ENCODE measurements at places on chromosomes 7 and 10.

- no peak for DNase-seq
Observed at GRCh38 chr7:25206765-25207164, 21.5 kb downstream of the NPVF start.

DNA sequence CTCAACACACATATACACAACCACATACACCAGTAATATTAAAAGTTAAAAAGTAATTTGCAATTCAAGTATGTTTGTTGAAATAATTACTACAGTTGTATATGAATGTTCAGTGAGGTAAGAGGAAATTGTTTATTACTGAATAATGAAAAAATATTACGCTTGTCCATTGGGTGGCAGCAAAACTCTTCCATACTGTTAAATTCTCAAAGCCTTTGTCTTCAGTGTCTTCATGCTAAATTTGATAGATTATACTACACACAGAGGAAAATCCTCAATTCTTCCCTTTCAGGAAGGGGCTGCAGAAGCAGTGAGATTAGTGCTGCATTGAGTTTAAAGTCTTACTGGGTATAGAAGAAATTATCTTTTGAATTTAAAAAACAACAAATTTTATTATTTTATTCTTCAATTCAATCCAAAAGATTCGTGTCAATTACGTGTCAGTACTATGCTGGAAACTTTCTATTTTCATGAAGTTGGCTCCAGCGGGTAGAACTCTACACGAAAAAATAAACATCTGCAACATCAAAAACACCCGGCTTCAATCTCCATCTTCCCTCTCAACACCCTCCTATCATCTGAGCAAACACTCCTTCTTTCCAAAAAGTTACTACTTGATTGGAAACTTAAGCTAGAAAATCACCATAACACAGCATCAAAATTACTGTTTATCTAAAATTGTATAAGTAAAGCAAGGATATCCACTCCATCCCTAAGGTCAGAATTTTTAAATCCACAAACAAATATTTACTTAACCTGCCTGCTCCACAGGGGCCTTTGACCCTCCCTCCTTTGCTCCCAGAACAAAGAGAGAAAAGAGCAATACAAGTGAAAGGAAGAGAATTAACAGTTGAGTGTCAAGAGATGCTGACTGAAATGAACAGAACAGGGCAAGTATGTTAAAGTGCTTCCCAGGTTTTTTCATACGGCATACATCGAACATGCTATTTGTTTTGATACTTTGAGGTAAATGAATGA, 37.0 kb upstream of the TES start:
- no peak for DNase-seq

DNA sequence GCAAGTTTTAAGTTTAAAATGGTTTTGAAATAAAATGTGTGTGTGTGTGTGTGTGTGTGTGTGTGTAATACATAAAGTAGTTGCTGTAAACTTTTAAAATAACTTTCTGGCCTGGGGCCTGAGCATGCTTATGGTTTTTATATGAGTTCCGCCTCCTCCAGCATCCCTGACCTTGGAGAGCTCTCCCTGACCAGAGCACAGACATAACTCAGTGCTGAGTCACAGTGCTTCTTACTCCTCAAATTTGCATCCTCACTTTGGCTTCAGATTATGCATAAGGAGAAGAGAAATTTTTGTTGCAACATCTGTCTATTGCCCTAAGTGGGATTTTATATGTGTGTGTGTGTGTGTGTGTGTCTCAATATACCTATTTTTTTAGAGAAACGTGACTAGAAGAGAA, 200.8 kb downstream of the ELMO1 start:
- no peak for DNase-seq

GRCh38 chr10:113557903-113558321, 5.1 kb downstream of the HABP2 start:
- DNase-seq = no peak

GRCh38 chr7:46583656-46584055, 662.6 kb upstream of the IGFBP3 start:
- DNase-seq = no peak

GRCh38 chr10:10126218-10126617, 891.5 kb upstream of the CELF2 start:
- DNase-seq = no peak

GRCh38 chr7:50212666-50213621, 91.6 kb upstream of the IKZF1 start:
- DNase-seq = no peak

DNA sequence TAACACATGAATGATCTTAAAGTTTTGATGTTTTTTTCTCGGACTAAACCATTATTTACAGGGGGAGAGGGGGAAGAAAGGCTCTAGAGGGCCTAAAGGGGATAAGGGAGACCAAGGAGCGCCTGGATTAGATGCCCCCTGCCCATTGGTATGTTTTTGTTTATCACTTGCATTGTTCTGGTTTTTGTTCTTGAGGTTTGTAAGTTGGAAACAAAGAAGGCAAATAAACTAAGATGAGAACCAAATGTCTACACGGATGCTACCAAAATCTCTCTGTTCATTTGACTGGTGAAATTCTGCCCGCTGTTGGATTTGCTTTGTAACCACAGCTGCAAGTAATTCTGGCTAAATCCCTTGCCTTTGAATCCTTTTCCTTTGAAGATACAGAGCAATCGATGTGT, 99.8 kb upstream of the MACROH2A2 start:
- DNase-seq = no peak

- DNase-seq = no peak
Observed at GRCh38 chr10:105875050-105875449, 1234.0 kb downstream of the SORCS3 start.

GRCh38 chr10:9163699-9164098, 1109.2 kb downstream of the GATA3 start:
- no peak for DNase-seq

DNA sequence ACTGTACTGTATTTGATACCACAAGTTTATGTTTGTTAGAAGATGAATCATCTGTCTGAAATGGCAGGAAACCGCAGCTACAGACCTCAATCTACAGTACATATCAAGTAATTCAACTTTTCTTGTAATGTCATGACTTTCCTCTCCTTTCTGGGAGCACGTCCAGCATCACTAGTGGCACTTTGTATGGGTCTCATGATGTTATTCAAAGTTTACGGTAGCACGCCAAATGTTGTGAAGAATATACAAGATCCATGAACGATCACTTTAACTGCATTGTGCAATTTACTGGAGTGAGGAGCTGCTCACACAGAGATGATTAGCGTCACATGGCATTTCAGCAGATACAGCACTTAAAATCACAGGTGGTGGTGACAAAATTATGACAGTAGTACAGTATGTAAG, 257.8 kb upstream of the GNAI1 start:
- no peak for DNase-seq

- DNase-seq = no peak
Observed at GRCh38 chr10:73095481-73096021, 1.1 kb downstream of the P4HA1 start.

- no peak for DNase-seq
Observed at GRCh38 chr10:105774351-105774750, 1133.3 kb downstream of the SORCS3 start.

DNA sequence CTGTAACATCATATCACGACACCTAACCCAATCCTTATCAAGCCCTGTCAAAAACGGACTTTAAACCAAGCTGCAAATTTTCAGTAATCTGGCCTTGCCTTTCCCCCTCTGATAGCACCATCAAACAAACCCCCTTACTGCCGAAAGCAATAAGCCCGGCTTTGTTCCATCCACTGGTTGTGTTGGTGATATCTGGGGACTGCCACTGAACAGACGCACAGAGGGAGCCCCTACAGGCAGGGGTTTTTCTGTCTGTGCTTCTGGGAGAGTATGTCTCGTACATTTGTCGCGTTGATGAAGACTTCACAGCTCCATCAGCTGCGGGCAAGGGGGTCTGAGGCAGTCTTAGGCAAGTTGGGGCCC, 550 bp upstream of the PLAU start:
- no peak for DNase-seq

GRCh38 chr10:124655191-124656112, 88.7 kb downstream of the FAM53B start:
- no peak for DNase-seq

GRCh38 chr10:118544401-118544948, 51.0 kb downstream of the PRLHR start:
- no peak for DNase-seq

- no peak for DNase-seq
Observed at GRCh38 chr10:48249763-48250351, 24.6 kb downstream of the FRMPD2 start.

DNA sequence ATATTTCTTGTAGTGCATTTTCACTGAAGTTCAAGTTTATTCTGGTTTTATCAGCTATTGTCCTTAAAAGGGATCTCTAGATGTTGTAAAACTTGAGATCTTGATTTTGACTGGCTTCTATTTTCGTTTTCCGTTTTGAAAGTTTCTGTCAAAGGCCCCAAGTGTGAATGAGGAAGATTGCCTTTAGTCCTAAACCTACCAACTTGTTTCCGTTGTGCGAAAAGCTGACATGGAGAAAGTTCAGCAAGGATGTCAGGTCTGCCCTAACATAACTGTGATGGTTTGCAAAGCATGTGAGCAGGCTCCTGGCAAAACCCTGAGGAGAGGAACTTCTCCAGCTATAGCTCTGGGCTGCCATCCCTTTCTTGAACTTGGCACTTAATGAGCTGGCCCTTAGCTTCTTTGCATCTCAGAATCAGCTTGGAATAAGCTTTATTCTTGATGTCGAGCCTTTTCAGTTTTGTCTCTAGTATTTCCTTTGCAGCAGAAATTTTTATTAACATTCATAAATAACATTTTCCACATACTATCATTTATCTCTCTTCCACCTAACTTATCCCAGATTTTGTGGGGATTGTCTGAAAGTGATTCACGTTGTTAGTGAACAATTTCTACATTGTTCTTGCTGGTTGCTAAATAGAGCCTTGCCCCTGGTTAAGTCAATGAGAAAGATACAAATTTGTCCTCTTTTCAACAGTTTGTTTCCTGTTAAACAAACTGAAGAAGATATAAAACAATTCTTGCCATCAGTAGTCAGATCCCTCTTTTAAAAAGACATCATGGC, 559.4 kb downstream of the SUGCT start:
- no peak for DNase-seq

- no peak for DNase-seq
Observed at GRCh38 chr7:37549076-37549931, 100.6 kb upstream of the ELMO1 start.

DNA sequence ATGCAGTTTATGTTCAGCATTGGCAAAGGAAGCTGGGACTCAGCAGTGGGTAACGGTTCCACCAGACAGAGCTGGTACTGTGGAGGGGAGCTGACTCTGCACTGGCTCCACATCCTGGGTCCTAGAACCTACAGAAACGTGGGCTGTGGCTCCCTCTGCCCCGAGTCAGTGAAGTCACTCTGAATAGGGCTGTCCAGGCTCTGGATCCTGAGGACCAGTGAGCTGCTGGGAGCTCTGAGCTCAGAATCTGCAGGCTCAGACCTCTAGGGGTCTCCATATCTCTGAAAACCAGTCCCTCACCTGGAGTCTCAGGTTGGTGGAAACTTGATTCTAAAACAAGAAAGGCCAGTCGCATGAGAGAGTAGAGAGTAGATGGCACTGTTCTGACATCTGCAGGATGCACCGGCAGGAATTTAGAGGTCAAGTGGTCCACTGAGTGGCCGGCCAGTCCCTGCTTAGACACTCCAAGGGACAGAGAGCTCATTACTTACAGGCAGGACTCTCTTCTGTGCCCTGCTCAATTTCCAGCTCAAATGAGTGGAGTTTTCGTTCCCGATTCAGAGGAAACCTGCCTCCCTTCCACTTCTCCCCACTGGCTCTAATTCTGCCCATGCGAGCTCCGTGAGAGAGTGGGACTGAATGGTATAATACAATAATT, 18.6 kb downstream of the NPFFR1 start:
- DNase-seq = no peak

All from stimulated activated CD8-positive, alpha-beta memory T cell treated with anti-CD3 and anti-CD28 coated beads, Interleukin-15, amount 100 ng/mL, for 1 hour (primary cell).